ENCODE measurements at places on chromosomes 16 and 17.

- DNase-seq, result no peak
Observed at GRCh38 chr17:68460146-68460545, 2.9 kb upstream of the WIPI1 start.

- DNase-seq, result no peak
Observed at GRCh38 chr16:1471569-1472194, 3.1 kb downstream of the CLCN7 start.

DNA sequence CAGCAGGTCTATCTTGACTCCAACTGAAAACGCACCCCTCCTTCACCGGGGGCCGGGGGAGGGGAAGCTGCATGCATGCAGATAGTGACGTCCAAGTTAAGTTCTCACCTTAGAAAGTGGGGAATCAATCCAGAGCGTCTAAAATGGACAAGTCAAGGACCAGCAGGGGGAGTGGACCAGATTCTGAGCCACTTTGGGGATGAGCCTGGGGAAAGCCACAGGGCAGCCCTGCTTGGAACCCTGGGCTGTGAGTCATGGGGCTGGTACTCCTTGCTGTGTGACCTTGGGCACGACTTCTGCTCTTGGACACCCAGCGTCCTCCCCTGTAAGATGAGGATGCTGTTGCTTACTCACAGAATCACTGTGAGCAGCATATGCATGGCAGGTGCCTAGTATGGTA, 9.1 kb downstream of the TNFRSF13B start:
- no peak for DNase-seq

DNA sequence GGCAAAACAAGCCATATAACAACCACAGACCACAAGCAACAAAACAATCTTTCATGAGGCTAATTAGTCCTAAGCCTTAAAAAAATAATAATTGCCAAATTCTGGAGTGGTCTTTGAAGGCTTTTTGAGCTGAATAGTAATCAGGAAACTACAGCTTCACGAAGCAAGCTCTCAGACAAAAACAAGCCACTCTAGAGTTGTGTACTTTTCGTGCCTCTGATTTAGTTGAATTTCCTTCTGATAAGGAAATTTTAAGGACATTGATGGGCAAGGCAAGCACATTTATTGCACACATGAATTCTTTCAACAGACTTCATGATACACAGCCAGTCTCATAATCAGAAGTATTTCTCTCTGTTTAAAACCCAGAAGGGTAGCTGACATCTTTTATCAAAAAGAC, 130.8 kb upstream of the IRX3 start:
- DNase-seq, result no peak

GRCh38 chr17:78125976-78126894, 2.3 kb downstream of the TMC6 start:
- no peak for DNase-seq

GRCh38 chr17:6233856-6234255, 163.7 kb downstream of the WSCD1 start:
- DNase-seq, result no peak

GRCh38 chr16:19503461-19504075, 18.3 kb downstream of the GDE1 start:
- no peak for DNase-seq

DNA sequence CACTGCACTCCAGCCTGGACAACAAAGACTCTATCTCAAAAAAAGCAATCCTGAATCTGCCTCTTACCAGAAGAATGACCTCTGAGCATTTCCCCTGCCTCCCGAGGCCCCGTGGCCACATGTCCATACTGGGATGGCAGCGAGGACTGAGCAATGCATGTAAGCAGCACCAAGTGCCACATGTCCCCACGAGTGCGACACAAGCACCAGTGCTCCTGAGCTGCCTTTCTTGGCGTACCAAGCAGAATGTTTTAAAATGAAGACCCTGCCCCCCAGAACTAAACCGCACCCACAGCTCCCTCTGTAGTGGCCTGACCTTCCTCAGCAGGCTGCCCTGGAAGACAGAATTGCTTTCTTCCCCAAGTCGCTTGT, 373.3 kb downstream of the SLC39A11 start:
- no peak for DNase-seq

GRCh38 chr16:8905168-8905762, 23.1 kb downstream of the LITAFD start:
- no peak for DNase-seq

DNA sequence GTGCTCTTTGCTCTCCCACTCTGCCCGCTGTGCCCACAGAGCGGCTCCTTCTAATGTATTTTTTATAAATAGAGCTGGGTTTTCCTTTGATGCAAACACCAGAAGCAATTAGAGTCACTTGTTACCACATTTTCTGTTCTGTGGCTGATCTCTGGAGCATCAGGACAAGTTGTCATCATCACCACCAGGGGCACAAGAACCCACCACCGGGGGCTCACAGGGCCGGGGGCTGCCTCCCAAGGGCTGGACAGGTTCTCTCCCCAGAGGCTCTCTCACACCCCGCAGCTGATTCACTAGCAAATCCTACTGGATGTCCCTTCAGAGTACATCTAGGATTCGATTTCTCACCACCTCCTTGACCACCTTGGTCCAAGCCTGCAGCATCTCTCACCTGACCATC, 18.5 kb downstream of the C16orf82 start:
- no peak for DNase-seq

DNA sequence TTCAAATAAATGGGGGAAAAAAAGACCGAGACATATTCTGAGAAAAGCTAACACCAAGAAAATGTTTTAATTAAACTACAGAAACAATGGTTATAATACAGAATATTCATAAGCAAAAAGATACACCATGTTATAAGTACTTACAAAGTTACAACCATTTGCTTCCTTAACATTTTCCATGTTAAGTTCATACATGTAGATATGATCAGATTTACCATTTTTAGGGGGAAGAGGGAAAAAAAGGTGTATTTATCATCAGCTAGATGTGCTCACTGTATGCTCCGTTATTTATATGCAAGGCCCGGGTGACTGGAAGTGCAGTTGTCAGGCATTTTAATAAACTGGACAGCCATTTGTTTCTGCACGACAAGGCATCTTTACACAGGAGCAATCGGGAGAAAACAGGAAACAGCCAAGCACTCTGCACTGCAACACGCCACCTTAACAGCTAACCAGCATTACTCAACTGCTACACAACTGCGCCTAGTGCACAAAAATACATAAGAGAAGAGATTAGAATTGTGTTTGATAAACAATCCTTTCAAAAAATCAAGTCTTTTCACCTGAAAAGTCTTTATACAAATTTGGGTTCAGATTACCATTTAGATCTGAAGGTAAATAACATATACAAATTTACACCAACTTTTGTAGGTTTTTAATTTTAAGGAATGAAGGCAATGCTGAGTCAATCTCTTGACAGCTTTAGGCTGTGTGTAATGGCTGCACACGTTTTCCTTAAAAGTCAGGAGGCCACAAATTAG, 2.9 kb downstream of the SRSF2 start:
- no peak for DNase-seq
